ENCODE measurements at places on chromosomes 1 and 21. TPM values are rescaled to one million over a fixed set of nuclear protein-coding genes. Genes with fewer than 3 reads are reported as not detected.

Gene MUL1
- 16.3 TPM for total RNA-seq

DNA sequence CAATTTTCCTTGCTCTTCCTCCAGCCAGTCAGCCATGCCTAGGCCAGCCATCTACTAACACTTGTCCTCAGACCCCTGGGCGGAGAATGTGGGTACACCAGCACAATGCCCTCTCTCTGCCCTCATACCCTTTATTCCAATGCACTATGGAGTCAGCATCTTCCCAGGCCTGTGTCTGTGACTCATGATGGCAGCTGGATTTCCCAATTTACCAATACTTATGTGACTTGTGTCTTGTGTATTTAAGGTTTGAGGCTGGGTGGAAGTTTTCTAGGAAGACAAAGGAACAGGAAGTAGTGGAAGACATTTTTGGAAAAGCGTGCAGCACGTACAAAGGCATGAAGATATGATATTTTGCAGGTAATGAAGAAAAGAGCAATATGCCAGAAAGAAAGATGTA lies 114.3 kb downstream of the NMNAT2 start:
- ATAC-seq, result no peak

Gene GPATCH3
- 13.4 TPM for total RNA-seq

DNA sequence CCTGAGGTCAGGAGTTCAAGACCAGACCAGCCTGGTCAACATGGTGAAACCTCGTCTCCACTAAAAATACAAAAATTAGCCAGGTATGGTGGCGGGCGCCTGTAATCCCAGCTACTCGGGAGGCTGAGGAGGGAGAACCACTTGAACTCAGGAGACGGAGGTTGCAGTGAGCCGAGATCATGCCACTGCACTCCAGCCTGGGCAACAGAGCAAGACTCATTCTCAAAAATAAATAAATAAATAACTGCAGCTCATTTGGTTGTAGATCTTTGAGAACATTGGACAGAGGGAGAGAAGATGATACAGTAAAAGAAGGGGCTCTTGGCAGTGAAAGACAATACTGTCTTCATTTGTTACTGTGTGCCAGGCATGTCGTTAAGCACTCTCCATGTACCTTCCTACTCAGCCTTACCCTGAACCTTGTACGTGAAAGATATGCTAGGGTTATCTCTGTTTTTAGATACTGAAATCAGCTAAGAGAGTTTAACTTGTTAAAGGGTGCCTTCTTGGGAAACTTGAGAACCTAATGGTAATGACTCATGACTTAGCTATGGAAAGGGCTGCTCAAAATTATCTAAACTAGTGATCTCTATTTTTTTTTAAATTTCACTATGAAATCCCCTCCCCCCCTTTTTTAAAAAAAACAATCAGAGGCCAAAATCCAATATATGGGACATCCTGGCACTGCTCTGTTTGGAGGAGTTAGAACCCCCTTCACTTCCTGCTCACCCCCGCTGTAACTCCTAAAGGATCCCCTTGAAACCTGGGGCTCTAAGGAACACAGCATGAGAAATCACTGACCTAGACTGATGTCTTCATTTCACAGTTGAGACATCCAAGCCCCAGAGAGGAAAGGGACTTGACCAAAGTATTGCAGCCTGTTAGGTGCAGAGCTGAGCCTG lies 6.8 kb upstream of the KPNA6 start:
- no peak for ATAC-seq

Gene MTMR11
- total RNA-seq, result 3.0 TPM

DNA sequence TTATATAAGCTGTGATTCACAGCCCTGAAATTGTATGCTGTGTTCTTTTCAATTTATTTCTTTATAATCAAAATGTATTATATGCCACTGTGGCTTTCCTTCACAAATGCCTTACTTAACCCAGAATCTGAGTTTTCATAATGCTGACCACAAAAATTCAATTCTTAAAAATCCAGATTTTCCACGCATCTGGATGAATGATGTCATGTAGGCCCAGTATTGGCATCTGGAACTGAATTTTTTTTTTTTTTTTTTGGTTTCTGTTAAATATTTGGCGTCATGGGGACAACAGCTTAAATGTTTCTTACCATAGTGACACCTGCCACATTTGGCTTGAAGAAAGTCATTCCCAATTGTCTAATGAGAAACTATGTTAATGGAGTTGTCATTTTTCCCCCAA lies 296.8 kb downstream of the TM2D1 start:
- ATAC-seq, result no peak

Gene BACE2
- total RNA-seq, result not detected

DNA sequence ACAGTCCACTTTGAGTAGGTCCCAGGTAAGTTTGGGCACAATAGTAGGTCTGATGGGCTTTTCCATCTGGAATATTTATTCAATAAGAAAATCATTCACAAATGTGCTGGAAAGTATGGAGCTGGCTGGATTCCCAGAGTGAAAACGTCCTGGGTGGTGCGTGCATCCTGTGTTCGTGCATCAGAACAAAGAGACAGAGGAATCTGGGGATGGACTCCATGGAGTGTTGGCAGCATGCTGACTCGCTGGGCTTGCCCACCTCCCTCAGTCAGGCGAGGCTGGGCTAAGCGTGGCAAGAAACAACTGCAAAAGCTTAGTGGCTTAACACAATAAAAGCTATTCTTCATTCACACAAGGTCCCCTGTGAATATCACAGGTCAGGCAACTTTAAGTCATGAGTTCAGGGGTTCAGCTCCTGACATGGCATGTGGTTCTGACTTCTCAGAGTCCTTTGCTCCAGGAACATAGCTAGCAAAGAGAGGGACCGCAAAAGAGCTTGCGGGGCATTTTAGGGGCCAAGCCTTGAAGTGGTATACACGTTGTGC lies 151.6 kb upstream of the ZNF644 start:
- ATAC-seq, result no peak

Gene HLX
- 0.11 TPM for total RNA-seq

GRCh38 chr1:20395255-20395654 lies 90.8 kb downstream of the CAMK2N1 start:
- ATAC-seq, result no peak

- ATAC-seq, result no peak
Measured at GRCh38 chr1:90359994-90360393, 357.1 kb downstream of the BARHL2 start.

- ATAC-seq, result no peak
Measured at GRCh38 chr1:201262963-201263608, 20.2 kb upstream of the PKP1 start.

GRCh38 chr21:24895885-24896734 lies 711.2 kb downstream of the MRPL39 start:
- no peak for ATAC-seq

DNA sequence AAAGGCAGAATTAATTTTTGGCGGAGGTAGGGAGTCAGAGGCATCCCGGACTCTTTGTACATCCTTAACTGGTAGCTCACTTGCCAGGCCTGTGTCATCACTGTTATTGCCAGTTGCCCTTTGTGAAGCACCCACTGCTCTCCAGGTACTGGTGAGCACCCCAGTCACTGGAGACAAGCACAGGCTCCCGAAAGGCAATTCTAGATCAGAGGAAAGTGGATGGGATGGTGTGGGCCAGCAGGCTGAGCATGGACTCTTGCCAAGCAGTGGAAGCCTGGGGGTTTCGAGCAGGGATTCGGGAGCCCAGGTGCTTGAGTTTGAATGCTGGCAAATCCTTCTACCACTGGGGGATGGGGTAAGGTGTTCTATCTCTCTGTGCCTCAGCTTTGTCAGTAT lies 551.1 kb downstream of the MATN1 start:
- ATAC-seq, result no peak

GRCh38 chr1:60141276-60141675 lies 67.7 kb upstream of the C1orf87 start:
- ATAC-seq, result no peak

GRCh38 chr1:244322791-244323521 lies 128.8 kb downstream of the ADSS2 start:
- ATAC-seq, result peak; percentile 61

Gene GJB3
- not detected for total RNA-seq

Gene OR2L5
- total RNA-seq, result not detected

Gene GOLT1A
- total RNA-seq, result 0.48 TPM

Gene FAM163A
- total RNA-seq, result not detected

DNA sequence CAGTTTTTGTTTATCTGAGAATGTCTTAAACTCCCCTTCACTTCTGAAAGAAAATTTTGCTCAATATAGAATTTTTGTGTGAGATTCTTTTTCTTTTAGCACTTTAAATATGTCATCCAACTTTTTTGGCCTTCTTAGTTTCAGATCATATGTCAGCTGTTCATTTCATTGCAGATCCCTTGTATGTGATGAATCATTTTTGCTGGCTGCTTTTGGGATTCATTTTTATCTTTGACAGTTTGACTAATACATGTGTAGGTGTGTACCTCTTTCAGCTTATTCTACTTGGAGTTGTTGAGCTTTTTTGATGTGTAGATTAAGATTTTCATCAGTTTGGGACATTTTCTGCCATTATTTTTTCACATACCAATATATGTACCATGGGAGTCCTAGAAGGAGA lies 156.8 kb downstream of the FASLG start:
- no peak for ATAC-seq

Gene MARCKSL1
- total RNA-seq, result 15.9 TPM

GRCh38 chr1:165289556-165289955 lies 67.0 kb downstream of the LMX1A start:
- ATAC-seq, result no peak

GRCh38 chr1:167486090-167486824 lies 32.1 kb downstream of the CD247 start:
- ATAC-seq, result peak; percentile 17

DNA sequence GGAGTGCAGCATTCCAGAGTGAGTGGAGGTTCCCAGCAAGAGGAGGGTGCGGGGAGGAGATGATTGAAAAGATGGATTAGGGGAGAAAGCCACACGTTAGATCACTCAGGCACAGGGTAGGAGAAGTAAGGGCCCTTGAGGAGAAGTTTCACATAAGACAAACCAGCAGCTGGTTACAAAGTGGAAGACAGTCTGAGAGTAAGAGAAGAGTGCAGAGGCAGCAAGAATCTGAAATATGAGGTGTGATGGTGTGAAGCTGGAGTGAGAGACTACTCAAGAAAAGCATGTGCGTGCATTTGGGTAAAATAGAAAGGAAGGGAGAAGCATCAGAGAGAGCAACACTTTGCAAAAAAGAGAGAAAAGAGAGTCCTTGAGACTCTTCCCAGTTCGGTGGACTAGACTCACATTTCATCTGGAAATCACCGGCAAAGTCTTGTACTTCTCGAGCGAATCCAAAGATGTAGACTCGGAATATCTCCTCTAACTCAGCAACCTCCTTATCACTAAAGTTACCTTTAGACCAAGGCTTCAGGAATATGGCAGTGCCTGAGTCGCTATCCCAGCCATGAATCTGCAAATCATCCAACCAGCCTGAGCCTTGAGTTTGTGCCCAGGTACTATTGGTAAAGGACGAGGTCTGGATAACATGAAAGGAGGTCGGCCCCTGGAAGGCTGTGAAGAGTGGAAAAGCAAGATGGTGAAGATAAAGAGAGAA lies 783 bp downstream of the CD1B start:
- no peak for ATAC-seq

DNA sequence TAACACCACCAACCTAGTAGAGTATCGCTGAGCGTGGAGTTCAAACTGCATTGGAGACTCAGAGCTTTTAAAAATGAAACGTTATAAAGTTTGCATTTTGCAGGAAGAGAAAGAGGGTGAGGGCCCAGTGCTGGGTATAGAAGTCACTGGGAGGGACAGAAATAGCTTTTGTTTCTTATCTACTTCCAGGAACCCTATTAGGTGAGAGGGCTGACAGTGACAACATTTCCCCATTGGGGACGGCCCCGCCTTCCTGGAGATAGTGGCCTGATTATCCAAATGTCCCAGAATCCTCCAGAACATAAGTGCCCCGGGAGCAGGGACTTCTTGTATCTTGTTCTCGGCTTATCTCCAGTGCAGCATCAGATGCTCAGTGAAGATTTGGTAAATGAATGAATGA lies 574.9 kb downstream of the PTPRU start:
- no peak for ATAC-seq

DNA sequence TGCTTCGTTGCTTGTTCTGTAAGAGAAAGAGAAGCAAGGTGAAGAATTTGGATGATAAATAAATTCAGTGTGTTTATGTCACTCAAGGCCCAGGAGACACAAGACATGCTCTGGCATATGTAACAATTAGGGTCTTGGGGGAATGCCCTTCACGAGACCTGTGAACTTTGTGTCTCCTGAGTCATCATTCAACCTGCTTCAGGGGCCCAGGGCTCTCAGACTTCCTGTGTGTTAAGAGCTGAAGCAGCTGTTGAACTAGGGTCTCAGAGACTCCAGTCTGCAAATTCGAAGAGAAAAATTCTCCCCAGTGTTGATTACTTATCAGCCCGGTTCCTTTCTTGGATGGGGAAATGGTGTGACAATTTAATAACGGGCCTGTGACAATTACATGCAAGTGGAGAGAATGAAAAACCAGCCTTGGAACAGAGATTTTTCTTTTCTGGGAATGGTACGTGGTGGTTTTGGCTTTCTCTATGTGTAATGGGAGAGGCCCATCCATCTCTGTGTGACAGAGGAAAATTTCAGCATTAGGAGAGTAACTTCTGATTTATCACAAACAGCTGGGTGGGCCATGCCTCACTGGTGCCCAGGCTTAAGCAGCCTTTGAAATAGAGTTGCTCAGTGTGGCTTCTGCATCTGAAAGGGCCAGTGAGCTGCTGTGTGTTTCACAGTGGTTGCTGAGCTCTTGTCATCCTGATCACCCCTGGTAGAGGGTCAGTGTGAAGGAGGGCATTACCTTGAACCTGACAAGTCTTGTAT lies 22.4 kb downstream of the HUNK start:
- ATAC-seq, result no peak

GRCh38 chr1:170634824-170635410 lies 29.0 kb upstream of the PRRX1 start:
- ATAC-seq, result no peak

DNA sequence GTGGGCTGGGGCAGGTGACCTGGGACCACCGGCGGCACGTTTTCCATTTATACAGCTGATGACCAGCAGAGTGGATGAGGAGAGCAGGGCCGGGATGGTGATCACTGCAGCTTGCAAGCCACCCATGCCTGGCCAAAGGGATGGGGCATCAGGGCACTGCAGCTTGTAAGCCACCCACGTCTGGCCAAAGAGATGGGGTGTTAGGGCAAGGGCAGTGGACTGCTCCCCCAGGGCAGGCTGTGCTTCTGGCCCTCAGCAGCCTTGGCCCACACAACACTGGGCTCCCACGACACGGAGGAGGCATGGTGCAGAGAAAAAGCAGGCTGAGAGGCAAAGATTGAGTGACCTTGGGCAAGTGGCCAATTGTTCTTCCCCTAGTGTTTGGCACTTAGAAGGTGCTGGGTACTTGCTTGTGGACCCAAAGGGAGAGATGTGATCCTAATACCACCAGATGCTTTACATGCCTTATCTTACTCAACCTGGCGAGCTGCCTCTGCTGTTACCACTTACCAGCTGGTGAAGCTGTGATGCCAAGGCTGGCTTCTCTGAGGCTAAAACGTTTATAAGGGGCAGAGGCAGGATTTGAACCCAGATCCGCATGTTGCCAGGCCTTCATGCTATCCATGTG lies 48.3 kb downstream of the TRIM62 start:
- ATAC-seq, result no peak

DNA sequence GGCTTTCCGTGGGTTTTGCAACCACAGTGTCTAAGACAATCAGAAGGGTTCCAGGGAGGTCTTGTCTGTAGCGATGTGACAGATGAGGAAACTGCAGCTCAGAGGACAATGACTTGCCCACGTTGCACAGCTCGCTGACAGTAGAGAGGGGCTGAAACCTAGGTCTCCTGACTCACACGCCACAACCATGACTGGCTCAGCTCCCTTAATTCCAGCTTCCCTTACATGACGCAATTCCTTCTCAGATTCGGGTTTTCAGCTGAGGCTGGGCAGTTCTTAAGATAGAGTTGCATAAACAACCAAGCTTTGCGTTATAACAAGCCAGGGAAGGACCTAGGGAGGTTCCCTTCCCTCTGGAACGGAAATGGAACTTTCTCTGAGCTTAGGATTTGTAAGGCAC lies 36.3 kb downstream of the DHCR24 start:
- no peak for ATAC-seq

Gene C1orf226
- total RNA-seq, result not detected

Gene RGS16
- 9.7 TPM for total RNA-seq

Gene PDE9A
- 6.9 TPM for total RNA-seq

Data from activated T-helper 17 cell treated with anti-CD3 and anti-CD28 coated beads, Interleukin-2, amount 50 U/mL, for 72 hours (primary cell).